ENCODE measurements at places on chromosomes 2 and 18. TPM values are rescaled to one million over a fixed set of nuclear protein-coding genes. Genes with fewer than 3 reads are reported as not detected.

Gene CLEC4F
- total RNA-seq = not detected

GRCh38 chr18:12014086-12014485, 32.8 kb downstream of the IMPA2 start:
- no peak for DNase-seq

DNA sequence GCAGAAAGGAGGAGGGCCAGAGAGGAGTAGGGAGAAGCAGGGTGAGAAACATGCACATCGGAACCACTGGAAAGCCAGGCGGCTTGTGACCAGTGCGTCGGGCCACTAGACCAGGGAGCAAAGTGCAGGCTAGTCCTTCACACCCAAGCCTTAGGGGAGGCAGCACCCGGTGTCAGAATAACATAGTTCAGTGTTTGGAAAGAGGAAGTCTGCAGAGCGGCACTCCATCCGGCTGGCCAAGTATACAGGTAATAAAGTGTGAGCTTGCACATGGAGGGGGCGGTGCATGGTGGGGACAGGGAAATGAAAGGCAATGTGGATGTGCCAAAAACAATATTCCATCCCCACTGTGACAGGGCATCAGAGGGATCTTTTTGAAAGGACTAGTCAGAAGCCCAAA, 69.7 kb downstream of the ZNF521 start:
- peak; percentile 69 for DNase-seq

Gene REG1B
- not detected for total RNA-seq

DNA sequence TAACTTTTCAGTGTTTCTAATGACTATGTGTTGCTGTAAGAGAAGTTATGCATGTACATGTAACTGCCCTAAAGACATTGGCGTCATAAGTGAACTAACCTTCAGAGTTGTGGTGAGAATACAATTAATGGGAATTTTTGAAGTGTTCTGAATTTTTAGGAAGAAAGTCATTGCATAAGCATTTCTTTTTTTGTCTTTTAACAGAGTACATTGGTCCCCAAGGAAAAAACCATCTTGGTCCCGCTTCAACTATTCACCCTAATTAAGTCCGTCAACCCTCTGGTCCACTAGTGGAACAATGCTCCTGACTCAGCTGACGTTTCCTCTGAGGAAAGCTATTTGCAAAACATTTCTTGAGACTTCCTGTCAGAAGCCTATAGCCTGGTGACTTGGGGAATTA, 41.1 kb upstream of the VIT start:
- peak; percentile 89 for DNase-seq

- DNase-seq = no peak
Observed at GRCh38 chr2:79373358-79374130, 139.3 kb upstream of the CTNNA2 start.

DNA sequence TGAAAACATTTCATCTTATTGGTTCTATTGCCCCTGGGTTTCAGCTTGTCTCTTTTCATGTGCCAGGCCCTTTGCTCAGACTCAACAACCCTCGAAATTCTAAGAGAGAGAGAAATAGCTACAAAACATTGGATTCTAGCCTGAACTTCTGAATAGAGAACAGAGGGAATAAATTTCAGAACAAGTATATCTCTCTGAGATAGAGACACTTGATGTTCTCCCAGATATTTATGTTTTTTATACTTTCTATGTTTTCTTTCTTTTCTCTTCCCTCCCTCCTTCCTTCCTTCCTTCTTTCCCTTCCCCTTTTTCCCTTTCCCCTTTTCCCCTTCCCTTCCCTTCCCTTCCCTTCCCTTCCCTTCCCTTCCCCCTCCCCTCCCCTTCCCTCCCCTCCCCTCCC, 279.5 kb upstream of the SPRED2 start:
- no peak for DNase-seq

Gene COL4A4
- total RNA-seq = not detected

GRCh38 chr2:231614559-231615057, 21.9 kb downstream of the TEX44 start:
- no peak for DNase-seq

- no peak for DNase-seq
Observed at GRCh38 chr2:219989744-219990143, 362.3 kb downstream of the SLC4A3 start.

GRCh38 chr18:49013291-49013691, 62.5 kb upstream of the SMAD7 start:
- no peak for DNase-seq

GRCh38 chr2:105774781-105775337, 30.1 kb downstream of the NCK2 start:
- no peak for DNase-seq

Gene CYRIA
- 38.4 TPM for total RNA-seq

- no peak for DNase-seq
Observed at GRCh38 chr18:33682436-33682835, 104.4 kb downstream of the ASXL3 start.

Gene GPBAR1
- 0.60 TPM for total RNA-seq

DNA sequence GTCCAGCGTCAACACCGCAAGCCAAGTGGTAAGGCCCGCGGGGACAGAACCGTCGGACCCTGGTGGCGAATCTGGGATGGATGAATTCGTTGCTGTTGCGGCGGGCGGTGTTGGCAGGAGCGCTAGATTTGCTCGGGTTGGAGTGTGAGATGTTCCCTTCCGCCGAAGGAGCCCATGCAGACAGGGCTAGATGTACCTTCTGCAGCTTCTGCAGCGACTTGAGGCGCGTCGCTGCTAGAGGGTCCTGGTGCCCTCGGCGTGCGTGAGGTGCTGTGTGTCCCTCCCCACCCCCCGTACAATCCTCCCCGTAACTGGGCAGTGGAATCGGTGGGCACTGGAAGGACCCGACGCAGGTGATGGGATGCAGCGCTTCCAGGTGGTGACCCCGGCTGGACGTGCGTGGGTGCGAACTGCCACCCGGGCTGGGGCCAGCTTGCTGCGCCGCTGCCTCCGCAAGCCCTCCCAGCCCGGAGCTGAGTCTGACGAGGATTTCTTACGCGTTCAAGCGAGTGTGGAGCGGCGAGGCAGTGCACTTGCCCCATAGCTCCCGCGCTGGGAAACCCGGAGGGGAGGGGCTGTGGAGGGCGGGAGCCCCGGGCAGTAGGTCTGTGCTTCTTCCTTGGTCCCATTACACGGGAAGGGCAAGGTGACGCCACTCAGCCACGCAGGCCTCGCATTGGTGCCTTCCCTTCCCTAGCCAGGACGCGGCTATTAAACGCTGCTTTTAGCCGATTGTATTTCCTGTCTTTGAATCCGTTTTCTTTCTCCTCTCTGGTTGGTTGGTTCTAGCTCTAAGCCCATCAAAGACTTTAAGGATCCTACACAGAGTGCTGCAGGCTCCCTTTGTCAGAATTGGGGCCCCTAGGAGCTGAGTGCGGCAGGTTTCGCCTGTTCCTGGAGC, 34.2 kb downstream of the CHRNA1 start:
- peak; percentile 28 for DNase-seq

- no peak for DNase-seq
Observed at GRCh38 chr2:178650554-178650953, 156.7 kb downstream of the TTN start.

- no peak for DNase-seq
Observed at GRCh38 chr2:86512034-86512433, 51.2 kb downstream of the CHMP3 start.

Gene CD8B2
- not detected for total RNA-seq

DNA sequence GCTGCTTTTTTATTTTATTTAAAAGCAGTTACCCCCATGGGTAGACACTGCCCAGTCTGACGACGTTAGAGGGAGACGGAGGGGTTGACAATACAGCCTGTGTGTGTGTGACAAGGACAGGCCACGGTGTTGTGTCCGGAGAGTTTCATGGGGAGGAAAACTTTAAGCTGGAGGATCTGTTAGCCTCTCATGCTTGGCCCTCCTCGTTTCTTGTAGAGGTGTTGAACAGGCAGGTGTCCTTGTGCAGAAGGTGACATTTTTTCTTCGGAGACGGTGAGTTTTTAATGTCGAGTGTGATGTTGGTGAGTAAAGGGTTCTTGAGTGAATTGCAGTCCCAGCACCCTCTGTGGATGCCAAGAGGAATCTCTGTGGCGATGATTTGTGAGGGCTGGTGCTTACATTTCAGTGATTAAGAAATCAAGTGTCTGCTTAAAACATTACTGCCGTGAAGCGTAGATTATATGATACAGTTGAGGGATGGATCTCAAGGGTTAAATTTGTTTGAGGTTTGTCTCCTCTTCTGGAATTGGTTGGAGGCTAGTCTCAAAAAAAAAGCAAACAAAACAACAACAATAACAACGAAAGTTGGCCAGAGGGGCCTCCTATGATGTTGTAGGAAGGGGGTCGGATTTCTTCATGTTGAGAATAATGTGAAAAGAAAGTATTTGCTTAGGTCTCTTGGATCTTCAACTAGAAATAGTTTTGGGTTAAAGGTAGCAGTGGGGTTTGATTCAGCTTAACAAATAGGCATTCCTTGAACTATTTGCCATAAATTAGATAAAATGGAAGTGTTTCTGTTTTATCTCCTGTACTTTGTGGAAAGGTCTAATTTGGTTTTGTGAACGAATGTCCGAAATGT, 1.6 kb downstream of the NCOA1 start:
- DNase-seq = peak; percentile 21

DNA sequence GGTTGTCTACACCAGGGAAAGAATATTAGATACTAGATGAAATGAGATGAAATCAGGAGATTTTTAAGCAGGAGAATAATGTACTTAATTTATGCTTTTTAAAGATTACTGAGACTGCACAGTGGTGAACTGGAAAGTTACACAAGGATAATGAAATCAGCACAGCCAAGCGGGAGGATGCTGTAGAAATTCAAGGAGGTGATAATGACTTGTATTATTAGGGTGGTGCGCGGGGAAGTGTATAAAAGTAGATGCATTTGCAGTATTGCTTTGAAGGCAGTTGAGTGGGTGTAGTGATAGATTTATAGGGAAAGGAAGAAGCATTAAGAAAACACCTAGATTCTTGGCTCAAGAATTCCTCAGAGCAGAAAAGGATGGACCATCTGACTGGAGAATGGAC, 359.5 kb upstream of the SPHKAP start:
- no peak for DNase-seq

Gene FAM168B
- total RNA-seq = 107 TPM

DNA sequence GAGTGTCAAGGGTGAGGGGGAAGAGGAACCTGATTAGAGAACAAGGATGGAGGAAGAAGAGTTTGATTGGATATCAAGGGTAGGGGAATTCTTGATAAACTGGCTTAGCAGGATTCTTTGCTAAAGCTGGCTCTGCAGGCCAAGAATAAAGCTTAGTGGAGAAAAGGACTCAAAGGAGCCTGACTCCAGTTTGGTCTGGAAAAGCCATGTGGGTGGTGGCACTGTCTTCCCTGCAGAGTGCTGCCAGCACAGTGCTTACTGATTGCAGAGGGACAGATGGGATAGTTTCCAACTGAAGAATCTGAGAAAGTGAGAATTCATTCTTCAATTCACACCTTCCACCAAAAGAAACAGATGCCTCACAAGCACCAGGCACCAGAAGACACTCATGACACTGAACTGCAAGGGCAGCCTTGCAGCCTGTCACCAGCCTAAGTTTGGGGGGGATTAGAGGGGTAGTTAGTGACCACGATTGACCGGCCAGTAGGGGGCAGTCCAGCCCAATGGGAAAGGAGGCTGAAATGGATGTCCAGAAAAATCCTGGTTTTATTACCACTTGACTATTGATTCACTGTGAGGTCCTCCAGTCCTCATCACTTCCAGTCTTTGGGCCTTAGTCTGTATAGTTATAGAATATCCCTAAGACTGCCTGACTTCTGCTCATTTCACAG, 334.5 kb downstream of the SMAD2 start:
- peak; percentile 1 for DNase-seq

DNA sequence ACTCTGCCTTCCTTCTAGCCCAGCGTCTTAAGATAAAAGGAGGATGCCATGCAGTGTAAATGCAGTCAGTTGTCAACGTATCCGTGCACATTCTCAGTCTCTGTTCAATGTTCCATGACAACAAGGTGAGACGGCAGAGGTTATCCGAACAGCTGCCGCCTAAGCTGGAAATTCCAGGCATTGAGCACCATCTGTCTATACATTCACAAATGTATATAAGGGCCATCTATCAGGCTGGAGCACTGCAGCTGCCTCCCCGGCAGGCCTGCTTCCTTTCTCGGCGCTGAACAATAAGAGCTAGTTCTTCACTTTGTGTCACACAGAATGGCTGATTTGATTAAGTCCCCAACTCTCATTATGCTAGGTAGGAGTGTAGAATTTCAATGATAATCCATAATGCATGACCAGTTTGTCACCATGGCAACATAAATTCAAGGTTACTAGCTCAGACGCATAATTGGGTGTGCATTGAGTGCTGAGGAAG, 282.2 kb upstream of the SOX11 start:
- DNase-seq = no peak

- no peak for DNase-seq
Observed at GRCh38 chr2:3628241-3628679, 29.7 kb upstream of the ALLC start.

Gene CDKL4
- 1.2 TPM for total RNA-seq

DNA sequence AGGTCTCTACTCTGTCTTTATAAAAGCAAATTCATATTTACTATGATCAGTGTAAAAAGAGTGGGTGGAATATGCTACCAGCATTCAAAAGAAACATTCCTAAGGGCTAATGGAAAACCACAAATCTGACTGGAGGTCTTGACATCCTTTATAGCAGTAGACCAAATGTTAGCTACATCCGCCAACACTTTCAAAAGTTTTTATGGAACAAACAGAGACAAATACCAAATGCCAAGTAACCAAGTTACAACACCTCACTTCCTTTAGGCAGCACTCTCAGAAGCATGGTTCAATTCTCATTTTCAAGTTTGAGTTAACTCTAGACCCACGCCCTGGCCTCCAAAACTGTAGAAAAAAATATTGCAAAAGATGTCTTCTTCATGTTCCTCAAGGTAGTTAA, 78.3 kb upstream of the SETBP1 start:
- DNase-seq = no peak

- no peak for DNase-seq
Observed at GRCh38 chr18:76874642-76875389, 52.5 kb downstream of the ZNF236 start.

Measured in endothelial cell of umbilical vein (primary cell).